Lung (tissue), 17 donors: ENCODE measurements at places on chromosomes 6 and 20. TPM values are rescaled to one million over a fixed set of nuclear protein-coding genes. Genes with fewer than 3 reads are reported as not detected.

Gene RAB44
- total RNA-seq: 1.2 TPM

GRCh38 chr20:38229376-38230252 lies 30.9 kb downstream of the KIAA1755 start:
- peak; percentile 42 for DNase-seq

- DNase-seq: peak; percentile 79
Measured at GRCh38 chr6:41278699-41279405, 7.6 kb downstream of the TREM1 start.

GRCh38 chr6:120496661-120497060 lies 837.6 kb downstream of the TBC1D32 start:
- peak; percentile 3 for DNase-seq

GRCh38 chr20:64090165-64090564 lies 6.0 kb upstream of the LKAAEAR1 start:
- DNase-seq: no peak

GRCh38 chr6:37635319-37635718 lies 62.4 kb downstream of the MDGA1 start:
- DNase-seq: no peak

DNA sequence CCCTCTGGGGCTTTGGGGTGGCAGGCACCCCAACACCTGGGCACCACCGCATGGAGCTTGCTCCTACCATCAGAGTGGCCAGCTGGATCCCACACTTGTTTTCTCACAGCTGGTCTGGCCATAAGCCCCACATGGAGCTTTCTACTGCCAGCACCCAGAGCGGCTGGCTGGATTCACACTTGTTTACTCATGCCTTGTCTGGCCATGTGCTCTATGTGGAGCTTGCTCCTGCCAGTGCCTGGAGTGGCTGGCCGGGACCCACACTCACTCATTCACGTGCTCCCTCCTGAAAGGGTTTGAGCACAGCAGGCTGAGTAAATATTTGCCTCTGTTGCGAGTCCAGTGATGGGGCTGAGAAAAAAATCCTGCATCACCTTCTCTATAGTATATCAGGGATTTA lies 487.0 kb downstream of the CD109 start:
- peak; percentile 6 for DNase-seq

DNA sequence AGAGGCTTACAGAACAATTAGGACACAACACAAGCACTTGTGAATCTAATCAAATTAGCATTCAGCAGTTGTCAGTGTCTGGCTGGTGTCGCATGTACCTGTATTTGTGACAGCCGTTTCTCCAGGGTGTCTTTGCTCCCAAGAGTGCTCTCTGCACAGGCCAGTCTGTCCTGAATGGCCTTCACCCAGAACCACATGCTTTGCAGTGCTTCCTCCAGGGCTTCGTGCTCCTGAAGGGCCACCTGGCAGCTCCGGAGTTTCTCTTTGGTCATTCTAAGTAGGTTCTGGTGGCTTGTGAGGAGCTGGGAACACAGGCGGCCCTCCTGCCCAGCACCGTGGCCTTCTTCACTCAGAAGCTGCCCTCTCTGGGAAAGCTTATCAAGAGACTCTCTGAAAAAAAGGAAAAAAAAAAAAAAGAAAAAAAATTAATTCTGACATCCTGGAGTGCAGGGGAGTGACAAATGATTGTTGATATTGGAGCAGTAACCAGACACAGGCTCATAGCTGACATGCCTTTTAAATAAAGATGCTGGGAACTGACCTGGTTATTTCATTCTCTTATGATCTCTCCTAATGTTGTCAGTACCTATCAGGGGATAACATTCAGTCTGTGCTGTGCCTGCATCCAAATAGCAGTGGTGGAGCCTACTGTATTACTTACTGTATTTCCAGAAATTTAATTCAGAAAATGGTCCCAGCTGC lies 245.8 kb downstream of the SYNE1 start:
- no peak for DNase-seq

- no peak for DNase-seq
Measured at GRCh38 chr20:36827541-36828279, 48.2 kb upstream of the TLDC2 start.

- DNase-seq: no peak
Measured at GRCh38 chr6:16504609-16505008, 256.7 kb downstream of the ATXN1 start.

Gene HAO1
- total RNA-seq: not detected

Gene TP53INP2
- total RNA-seq: 7.8 TPM

DNA sequence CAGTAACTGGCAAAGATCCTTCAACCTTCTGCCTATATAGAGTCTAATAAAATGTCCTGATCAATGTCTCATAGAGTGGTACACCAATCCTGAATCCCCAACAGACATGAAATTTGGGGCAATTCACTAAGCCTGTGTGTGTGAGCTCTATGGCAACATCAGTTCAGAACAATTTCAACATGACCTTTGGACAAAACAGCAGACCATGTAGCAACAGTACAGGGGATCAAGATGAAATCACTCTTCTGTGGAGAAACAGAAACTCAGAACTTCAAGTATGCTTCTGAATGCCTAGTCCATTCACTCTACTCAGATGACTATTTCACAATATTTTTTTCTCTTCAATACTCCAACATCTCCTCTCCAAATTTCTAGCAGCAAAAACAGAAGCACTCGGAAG lies 49.1 kb upstream of the OPRM1 start:
- no peak for DNase-seq

DNA sequence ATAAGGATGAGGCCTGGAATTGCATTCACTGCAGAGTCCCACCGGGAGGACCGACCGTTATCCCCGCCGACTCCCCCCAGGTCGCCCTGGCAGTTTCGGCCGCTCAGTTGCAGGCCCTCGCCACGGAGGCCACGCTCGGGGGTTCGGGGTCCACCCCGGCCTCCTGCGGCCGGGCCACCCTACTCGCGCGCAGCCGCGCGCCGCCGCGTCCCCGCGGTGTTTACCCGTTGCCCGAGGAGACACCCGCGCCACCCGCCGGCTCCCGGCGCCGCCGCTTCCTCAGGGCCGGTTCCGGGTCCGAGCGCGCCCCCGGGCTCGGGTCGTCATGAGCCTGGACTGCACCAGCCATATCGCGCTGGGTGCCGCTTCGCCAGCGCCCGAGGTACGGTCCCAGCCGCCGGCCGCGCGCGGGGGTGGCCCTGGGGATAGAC lies at the start of gene CCDC170:
Gene CCDC170 (plus strand): TSS at position 214 of the 431 bp plus-strand sequence. CDS start 112 bp downstream, at position 326.
- peak; percentile 75 for DNase-seq

DNA sequence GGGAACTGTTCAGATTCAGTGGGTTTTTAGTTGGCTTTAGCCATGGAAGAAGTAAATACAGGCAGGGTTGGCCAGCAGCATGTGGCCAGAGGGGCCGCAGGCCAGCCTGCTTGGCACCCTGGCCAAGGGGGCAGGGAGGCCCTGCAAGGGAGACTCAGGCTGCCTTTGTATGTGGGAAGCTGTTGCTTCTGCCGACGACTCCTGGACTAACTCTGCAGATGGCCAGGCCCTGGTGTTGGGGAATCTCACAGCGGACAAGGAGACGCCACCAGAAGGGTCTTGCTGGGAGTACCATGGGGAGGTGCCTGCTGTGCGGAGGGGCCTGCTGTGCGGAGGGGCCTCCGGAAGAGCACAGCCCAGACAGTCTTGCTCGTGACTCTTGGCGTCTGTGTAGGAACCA lies 25.2 kb downstream of the PYGB start:
- no peak for DNase-seq

DNA sequence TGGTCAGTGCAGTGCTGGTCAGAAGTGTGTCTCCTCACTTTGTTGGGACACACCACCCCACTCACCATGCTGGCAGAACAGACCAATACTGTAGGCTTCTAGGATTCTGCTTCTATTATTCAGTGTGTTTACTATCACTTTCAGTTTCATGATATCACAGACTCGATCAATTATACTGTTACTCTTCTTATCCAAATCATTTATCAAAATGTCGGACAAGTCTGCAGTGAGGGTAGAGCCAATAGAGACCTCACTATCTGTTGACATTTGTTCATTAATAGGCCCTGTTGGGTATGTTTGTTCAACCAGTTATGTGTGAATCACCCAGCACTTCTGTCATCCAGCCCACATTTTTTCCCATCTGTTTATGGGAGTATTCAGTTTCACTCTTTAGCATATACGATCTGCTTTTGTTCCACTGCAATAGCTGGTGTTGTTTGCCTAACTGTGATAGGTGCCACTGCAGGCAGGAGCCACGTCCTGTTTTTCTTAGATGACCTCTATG lies 140.1 kb downstream of the NRN1 start:
- DNase-seq: no peak

Gene FBXL4
- 35.0 TPM for total RNA-seq

DNA sequence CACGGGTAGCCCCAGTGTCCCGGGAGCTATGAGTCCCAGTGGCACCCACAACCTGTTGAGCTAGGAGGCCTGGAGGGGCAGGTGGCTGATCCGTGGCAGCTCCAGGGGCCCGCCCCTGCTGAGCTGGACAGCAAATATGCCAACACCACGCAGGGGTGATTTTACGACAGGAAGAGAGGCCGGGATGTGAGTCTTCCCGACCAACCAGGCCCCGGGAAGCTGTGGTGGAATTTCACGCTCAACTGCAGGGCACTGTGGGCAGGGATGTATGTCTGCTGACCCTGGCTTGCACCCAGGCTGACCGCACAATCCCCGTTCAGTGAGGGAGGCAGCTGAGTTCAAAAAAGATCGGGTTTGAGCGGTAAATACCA lies 183.9 kb downstream of the ERMARD start:
- DNase-seq: no peak

DNA sequence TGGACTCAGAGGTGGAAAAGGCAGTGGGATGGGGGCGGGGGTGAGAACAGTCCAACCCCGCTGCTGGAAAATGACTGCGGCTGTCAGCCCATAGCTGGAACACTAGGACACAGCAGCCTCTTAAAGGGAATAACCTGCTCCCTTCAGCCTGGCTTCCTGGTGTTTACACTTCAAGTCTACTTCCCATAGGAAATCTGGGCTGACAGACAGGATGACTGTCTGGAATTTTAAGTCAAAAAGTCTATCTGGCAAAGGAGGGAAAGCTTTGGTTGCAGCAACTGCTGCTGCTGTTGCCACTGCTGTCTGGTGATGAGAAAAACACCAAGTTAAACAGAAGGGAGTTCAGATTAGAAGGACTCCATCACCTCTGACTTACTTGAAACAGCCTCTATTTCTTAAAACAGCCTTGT lies 44.9 kb downstream of the TNFRSF21 start:
- no peak for DNase-seq

Gene DPPA5
- not detected for total RNA-seq

GRCh38 chr6:5569491-5569890 lies 308.2 kb downstream of the FARS2 start:
- DNase-seq: no peak

Gene TDP2
- 36.8 TPM for total RNA-seq

DNA sequence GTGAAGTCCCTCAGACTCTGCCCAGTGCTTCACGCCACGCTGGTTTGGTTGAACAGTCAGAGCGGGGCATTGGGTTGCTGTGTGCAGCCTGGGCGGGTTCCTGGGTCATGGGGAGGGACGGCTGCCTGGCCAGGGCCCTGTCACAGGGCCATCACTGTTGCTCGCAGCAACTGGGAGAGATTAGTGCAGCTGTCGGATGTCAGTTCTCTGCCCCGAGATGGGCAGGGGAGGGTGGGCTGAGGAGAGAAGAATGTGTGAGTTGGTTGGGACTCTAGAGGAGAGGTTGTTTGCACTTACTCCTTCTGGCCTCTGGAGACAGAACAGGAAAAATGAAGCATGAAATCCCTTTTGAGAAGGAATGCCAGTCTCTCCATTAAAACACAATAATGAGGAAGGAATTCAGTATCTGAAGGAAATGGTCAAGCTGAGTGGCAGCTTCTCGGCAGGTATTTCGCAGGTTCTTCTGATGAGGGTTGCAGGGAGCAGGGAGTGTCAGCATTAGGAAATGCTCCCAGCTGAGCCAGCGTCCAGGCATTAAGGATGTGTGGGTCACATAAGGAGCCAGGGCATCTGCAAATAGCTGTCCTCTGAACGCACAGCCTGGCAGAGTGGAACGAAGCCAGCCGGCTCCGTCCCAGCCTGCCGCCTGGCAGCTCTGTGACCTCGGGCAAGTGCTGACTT lies 95.9 kb downstream of the SSR1 start:
- DNase-seq: peak; percentile 84

- DNase-seq: no peak
Measured at GRCh38 chr20:7458459-7458858, 481.8 kb downstream of the HAO1 start.

Gene EYA4
- total RNA-seq: 3.6 TPM

- no peak for DNase-seq
Measured at GRCh38 chr20:50308166-50308512, 117.5 kb downstream of the CEBPB start.
